CD8-positive, alpha-beta T cell (primary cell): ENCODE measurements at places on chromosomes 12 and 14. TPM values are rescaled to one million over a fixed set of nuclear protein-coding genes. Genes with fewer than 3 reads are reported as not detected.

The SLC25A47 gene
- not detected for total RNA-seq

The RBP5 gene
- total RNA-seq, result not detected

The HOXC9 gene
- total RNA-seq, result not detected

The BATF gene
- total RNA-seq, result 4.3 TPM

The SERPINA12 gene
- not detected for total RNA-seq

The SLC39A5 gene
- total RNA-seq, result not detected

The MYF6 gene
- not detected for total RNA-seq

The LYZ gene
- 4.3 TPM for total RNA-seq

The FLVCR2 gene
- total RNA-seq, result 1.1 TPM

The VWF gene
- total RNA-seq, result not detected

The BICDL1 gene
- total RNA-seq, result 154 TPM

The LHX5 gene
- not detected for total RNA-seq

The TEAD4 gene
- total RNA-seq, result not detected

The RNU4-1 gene
- 1,612 TPM for total RNA-seq

The ARID2 gene
- total RNA-seq, result 49.7 TPM

The PTPRR gene
- not detected for total RNA-seq

The DEGS2 gene
- total RNA-seq, result 0.22 TPM

The TROAP gene
- total RNA-seq, result 0.49 TPM

The RFLNA gene
- not detected for total RNA-seq

The TAS2R14 gene
- total RNA-seq, result 0.31 TPM

The SLC25A21 gene
- total RNA-seq, result not detected

The TAS2R7 gene
- not detected for total RNA-seq

The SLC6A12 gene
- total RNA-seq, result not detected

The CRY1 gene
- 83.0 TPM for total RNA-seq

The CCDC177 gene
- total RNA-seq, result not detected

The DPPA3 gene
- not detected for total RNA-seq

The FAIM2 gene
- total RNA-seq, result not detected

The PUS7L gene
- 10.3 TPM for total RNA-seq

The PRORP gene
- total RNA-seq, result 21.9 TPM

The ADSS1 gene
- total RNA-seq, result 3.5 TPM

The LRP1-AS gene
- total RNA-seq, result not detected

The SCAF11 gene
- total RNA-seq, result 218 TPM

The BCL11B gene
- 284 TPM for total RNA-seq

The KRT85 gene
- not detected for total RNA-seq

The MRPS35 gene
- 30.0 TPM for total RNA-seq

The MIP gene
- not detected for total RNA-seq

The CD27 gene
- total RNA-seq, result 39.2 TPM

The KSR2 gene
- not detected for total RNA-seq

The ENDOU gene
- not detected for total RNA-seq

The CFAP54 gene
- total RNA-seq, result 1.0 TPM

The NTS gene
- not detected for total RNA-seq

The ZC2HC1C gene
- not detected for total RNA-seq

The IAPP gene
- total RNA-seq, result not detected

The CD4 gene
- total RNA-seq, result 1.00 TPM
